ENCODE measurements at places on chromosomes 2 and 18.
A peak's percentile ranks its signal among the peaks of the same experiment; 100 is the strongest.

- DNase-seq: no peak
Observed at GRCh38 chr2:205959521-205959920, 126.5 kb downstream of the INO80D start.

DNA sequence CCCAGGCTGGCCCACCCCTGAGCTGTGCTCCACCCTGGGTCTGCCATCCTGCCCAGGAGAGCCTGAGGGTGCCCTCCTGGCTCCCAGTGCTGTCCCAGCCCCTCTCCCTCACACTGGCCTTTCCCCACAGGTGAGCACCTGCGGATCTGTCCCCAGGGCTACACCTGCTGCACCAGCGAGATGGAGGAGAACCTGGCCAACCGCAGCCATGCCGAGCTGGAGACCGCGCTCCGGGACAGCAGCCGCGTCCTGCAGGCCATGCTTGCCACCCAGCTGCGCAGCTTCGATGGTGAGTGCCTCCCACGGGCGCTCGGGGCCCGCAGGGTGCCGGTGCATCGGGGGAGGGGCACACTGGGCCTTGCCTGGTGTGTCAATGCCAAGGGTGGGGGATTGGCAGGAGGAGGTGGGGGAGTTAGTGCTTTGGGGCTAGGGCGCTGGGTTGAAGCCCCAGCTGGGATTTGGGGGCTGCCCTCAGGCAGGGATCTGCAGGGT is 23.5 kb downstream of the GPC1 start:
- DNase-seq: peak; percentile 85

DNA sequence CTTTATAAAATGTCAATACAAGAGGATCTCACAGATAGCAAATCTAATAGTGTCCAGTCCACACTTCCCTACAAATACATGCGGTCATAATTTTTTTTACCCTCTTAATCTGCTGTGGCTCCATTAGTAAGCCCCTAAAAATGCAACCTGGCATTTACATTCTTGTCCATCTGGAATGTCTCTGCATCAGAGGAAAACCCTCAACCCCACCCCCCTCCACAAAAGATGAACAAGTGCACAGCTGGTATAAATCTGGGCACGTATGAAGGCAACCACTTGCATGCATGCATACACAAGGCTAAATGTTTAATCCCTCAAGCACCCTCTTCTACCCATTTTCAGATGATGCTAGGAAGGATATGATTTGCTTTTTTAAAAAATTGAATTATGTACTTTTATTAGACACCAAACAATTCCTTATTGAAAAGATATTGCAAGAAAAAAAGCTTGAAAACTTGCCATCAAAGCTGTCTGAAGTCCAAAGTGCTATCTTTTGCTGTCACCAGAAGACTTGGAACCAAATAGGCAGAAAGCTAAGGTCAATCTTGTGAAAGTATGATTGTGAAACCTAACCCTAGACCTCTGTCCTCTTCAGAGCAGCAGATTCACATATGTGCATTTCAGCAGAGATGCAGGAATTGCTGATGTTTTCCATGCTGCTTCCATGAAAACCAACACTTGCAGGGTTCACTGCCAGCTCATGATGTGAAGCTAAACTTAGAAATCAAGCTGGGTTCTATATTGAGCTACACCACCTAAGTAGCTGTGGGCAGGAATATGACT is 39.0 kb downstream of the IRS1 start:
- DNase-seq: no peak

DNA sequence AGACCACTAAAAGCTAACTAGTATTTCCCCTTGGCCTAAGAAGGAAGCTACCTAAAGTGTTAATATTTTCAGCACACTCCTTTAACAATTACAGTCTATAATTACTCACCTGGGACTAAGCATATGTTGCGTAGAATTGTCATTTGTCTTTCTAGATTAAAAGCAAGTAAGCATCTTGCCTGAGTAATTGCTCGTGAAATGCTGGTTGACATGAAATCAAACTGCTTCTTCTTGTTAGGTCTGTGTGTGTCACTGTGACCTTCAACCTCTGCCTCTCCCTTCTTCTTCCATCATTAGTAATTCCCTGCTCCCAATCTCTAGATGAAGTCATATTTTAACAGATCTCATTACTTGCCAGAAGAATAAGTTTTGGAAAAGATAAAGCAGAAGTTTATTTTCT is 212.2 kb downstream of the XIRP2 start:
- no peak for DNase-seq

- DNase-seq: no peak
Observed at GRCh38 chr2:215705771-215706361, 270.0 kb upstream of the FN1 start.

DNA sequence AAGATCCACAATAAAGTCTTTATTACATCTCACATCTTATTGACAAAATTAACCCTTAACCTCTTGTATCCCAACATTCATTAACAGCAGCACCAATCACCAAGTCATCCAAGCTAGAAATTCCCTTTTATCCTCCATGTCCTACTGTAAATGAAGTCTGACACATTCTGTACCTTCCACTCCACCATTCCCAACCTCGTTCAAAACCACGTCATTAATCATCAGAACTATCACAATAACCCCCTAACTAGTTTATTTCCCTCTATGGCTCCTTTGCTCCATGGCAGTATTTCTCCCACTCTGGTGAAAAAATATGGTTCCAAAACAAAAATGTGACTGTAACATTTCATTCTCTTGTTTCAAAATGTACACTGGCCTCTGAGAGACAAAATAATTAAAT is 1626.2 kb downstream of the LRP1B start:
- DNase-seq: no peak

- no peak for DNase-seq
Observed at GRCh38 chr2:33494155-33494779, 17.8 kb downstream of the RASGRP3 start.

DNA sequence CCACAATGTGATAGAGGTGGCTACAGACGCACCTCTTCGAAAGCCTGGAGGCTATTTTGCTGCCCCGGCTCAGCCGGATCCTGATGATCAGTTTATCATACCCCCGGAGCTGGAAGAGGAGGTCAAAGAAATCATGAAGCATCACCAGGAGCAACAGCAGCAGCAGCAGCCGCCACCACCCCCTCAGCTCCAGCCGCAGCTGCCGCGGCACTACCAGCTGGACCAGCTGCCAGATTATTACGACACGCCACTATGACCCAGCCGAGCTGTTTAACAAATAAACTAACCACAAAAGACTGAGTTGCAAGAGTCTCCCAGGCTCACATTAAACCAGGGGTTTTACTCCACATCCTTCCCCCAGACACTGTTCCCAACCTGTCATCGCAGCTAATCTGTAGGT is 263.8 kb downstream of the PHLPP1 start:
- peak; percentile 66 for DNase-seq

- DNase-seq: no peak
Observed at GRCh38 chr2:160238392-160238791, 38.3 kb upstream of the ITGB6 start.

GRCh38 chr2:165985120-165985519 is 31.5 kb upstream of the TTC21B start:
- DNase-seq: no peak

DNA sequence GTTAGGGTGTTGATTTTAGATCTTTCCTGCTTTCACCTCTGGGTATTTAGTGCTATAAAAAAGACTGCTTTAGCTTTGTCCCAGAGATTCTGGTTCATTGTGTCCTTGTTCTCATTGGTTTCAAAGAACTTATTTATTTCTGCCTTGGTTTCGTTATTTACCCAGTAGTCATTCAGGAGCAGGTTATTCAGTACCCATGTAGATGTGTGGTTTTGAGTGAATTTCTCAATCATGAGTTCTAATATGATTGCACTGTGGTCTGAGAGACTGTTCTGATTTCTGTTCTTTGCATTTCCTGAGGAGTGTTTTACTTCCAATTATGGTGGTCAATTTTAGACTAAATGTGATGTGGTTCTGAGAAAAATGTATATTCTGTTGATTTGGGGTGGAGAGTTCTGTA is 167.1 kb upstream of the KYNU start:
- no peak for DNase-seq

DNA sequence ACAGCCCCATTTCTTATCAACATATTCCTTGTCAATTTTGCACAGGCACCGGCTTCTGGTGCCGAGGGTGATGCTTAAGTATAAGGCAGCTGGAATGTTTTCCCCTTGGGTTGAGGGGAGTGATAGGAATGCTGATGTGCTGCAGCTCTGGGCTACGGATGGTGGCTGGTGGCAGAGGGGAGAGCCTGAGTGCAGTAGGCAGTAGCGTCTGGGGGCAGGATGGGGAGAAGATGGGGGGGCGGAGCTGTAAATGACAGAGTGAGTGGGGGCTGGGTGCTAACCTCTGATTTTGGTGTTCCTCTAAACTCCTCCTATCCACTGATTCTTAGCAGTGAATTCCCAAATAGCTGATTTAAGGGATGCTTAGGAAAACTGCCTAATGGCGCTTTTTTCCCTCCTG is 20.7 kb downstream of the TMEM178A start:
- DNase-seq: no peak

DNA sequence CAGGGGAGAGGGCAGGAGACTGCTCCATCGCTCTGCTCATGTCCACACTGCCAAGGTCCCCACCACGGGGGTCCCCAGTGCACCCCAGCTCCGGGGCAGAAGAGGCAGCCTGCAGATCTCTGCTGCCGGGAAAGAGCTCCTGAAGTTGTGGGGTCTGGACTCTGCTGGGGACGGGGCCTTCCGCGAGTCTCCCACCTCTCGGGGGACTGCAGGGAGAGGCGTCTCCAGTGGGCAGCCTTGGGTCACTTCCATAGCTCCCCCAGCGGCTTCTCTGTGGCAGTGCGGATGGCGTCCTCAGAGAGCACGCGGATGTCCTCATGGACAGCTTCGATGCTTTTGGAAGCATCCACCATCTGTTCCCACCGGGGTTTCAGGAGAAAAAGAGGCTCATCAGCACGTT is 10.7 kb downstream of the DTYMK start:
- DNase-seq: no peak

DNA sequence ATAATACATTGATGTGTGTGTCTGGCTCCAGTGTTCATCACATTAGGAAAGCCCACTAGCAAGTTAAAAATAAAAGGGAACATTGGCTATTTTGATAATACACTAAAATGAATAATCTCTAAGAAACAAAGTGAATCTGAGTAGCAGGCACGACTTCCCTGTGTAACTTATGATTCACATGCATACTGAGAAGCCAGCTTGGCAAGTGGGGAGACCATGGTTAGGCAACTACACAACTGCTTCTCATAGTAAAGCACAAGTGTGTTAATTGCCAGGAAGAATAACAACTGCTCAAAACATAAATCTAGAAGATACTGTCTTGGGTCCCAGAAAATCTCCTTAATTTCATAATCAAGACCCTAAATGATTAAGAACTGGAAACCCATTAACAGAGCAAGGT is 4.0 kb downstream of the MYO5B start:
- DNase-seq: no peak

- peak; percentile 81 for DNase-seq
Observed at GRCh38 chr2:55112229-55113031, 62.2 kb upstream of the RTN4 start.

DNA sequence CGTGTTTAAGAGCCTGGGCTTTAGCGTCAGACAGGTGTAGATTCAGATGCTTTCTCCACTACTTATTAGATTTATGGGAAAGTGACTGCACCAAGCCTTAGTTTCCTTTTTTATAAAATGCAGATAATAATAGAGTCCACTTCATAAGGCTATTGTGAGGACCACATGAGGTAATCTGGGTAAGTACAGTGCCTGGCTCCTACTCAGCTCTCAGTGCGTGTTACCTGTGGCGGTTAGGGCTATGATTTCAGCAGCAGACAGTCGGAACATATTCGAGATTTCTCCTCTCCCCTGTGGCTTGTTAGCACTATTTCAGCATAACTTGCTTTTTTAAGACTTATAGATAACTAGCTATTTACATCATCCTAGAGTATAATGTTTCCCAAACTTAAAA is 32.0 kb downstream of the MAP3K20 start:
- DNase-seq: no peak

GRCh38 chr18:54392543-54393023 is 34.9 kb downstream of the C18orf54 start:
- DNase-seq: no peak

DNA sequence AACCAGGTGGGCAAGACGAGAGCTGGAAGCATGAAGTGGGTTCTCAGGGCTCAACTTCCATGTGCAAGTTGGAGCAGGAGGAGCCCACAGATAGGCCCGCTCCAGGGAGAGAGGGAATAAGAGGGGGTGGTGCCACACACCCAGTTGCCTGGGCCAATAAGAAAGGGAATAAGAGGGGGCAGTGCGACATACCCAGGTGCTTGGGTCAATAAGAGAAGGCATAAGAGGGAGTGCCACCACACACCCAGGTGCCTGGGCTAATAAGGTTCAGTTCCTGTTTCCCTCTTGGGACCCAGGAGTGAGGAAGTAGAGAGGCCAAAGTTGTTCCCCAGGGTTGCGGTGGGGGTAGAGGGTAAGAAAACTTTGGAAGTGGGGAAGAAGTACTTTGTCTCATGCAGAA is 127.5 kb downstream of the LAMA3 start:
- DNase-seq: peak; percentile 26

- no peak for DNase-seq
Observed at GRCh38 chr2:160292225-160292624, 92.2 kb upstream of the ITGB6 start.

DNA sequence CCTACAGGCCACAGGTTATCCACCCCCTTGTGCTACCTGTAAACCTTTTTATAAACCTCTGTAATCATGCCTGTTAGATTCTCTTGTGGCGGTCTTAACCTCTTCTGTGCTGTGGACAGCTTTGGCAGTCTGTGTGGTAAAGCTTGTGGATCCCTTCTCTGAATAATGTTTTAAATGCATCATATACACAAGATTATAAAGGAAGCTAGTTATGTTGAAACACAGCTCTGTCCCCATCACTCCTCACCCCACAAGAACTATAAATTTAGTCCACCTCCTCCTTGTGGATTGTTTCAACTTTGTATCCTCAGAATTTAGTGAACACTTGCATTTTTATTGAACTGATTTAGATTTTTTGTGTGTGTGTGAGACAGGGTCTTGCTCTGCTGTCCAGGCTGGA is 107.7 kb downstream of the ICA1L start:
- no peak for DNase-seq

Measured in posterior cingulate gyrus (tissue), 11 donors.